ENCODE measurements at places on chromosomes 12 and 14.

DNA sequence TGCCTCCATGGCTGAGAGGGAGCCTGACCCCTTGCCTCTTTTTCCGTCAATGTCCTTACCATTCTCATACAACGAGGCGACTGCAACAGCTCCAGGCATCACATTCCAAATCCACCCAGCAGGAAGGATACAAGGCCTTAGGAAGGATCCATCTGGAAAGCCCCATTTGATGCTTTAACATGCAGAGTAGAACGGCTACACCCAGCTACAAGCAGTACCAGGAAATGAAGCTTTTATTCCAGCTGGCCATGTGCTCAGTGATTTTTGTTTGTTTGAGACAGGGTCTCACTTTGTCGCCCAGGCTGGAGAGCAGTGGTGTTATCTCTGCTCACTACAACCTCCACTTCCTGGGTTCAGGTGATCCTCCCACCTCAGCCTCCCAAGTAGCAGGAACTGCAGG, 124.8 kb downstream of the TMEM132D start:
- no peak for DNase-seq

GRCh38 chr12:122827258-122827657, 8.0 kb upstream of the HIP1R start:
- DNase-seq = no peak

DNA sequence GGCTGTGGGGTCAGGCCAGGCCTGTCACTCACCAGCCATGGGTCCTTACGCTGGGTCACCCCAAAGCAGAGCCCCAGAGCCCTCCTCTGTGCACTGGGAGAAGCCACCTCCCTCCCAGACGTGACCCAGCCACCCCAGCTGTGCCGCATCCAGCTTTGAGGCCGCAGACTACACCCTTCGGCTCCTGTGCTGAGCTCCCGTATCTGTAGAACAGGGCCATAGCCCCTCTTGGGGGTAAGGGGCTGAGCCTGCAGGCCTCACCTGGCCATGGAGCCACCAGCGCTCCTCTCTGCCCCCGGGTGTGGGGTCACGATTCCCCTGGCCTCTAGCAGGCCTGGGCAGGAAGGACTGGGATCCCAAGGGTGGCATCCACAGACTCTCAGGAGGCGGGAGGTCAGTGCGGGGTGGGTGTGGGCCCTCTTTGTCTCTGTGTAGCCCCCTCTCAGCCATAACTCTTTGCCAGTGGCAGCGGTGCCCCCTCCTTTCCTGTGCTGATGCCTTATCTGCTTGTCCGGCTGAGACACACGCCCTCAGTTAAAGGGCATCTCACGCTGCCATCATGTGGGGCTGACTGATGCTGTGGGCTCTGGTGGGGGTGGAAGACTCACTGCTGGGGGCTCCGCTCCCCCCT, 16.3 kb downstream of the ASPG start:
- no peak for DNase-seq

GRCh38 chr14:33315721-33316120, 377.0 kb downstream of the NPAS3 start:
- no peak for DNase-seq

DNA sequence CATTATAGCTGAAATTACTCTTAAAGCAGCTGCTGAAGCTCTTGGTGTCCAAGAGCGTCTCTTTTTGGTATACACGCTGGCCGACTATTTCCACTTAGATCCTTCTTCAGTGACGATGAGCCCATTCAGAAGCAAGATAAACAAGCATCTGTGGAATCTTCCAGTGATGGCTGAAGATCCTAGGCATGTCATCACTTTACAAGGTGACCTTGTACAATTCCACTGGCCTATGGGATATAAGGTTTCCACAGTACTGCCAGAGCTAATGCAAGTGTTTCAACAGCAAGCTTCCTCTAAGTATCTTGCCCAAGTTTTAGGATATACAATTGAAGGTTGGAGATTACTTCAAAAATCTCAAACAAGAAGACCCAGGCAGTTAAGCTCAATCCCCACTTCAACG, 47.0 kb downstream of the INTS13 start:
- DNase-seq = no peak

- DNase-seq = no peak
Measured at GRCh38 chr12:65311260-65311659, 32.8 kb downstream of the MSRB3 start.

DNA sequence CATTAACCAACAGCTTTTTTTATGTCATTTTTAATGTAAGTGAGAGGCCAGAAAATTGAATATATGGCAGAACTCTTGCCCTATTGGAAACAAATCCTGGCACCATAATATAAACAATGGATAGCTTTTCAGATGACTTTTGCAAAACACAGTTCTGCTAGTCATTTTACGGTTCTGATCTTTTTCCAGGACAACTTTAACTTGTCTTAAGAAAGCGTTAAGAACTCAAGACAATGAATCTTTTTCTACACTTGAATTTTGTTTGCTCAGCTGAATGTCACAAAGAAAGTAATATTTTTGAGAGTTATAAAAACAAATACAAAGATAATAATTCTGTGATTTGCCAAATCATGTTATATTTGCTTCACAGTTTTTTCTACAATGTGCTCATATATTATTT, 13.2 kb downstream of the KERA start:
- DNase-seq = no peak

DNA sequence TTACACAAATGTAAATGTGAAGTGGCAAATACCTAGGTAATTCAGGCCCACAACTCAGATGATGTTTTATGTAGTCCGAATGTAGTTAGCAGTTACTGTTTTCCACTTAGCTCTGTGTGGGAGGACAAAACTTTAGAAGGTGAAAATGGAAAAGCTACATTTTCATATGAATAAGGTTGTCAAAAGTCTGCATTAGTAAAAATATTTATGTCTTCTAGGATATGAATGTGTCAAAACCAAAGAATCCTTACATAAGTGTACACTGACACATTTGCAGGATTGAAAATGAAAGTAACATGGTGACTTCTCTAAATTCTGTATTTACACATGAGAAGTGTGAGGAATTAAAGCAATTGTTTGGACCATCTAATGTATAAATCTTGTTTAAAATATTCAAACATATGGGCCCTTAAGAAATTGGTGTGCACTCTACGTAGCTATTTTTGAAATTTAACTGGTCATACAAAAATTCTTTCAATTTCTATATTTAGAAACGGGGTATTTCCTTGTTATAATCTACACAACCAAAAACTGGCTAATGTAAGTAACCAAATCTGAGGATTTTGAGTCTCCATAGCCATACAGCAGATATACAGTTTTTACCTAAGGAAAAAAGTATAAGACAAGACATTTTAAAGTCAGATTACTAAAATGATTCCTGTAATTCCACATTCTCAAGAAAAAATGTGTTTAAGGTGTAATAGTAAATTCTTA, 5.4 kb downstream of the CDKN1B start:
- peak; percentile 24 for DNase-seq

DNA sequence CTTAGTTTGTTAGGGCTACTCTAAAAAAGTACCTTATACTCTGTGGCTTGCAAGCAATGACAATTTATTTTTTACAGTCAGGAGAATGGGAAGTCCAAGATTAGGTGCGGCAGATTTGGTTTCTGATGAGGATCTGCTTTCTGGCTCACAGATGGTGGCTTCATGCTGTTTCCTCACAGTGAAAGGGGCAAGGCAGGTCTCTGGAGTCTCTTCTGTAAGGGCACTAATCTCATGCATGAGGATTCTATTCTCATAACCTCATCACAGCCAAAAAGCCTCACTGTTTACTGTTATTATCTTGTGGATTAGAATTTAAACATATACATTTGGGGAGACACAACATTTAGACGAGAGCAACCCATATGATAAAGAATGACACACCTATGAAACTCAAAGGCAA, 1957.4 kb upstream of the SEL1L start:
- no peak for DNase-seq

- DNase-seq = no peak
Measured at GRCh38 chr12:99732131-99732530, 84.6 kb downstream of the GARIN6 start.

GRCh38 chr14:56149995-56150394, 31.8 kb downstream of the PELI2 start:
- no peak for DNase-seq

DNA sequence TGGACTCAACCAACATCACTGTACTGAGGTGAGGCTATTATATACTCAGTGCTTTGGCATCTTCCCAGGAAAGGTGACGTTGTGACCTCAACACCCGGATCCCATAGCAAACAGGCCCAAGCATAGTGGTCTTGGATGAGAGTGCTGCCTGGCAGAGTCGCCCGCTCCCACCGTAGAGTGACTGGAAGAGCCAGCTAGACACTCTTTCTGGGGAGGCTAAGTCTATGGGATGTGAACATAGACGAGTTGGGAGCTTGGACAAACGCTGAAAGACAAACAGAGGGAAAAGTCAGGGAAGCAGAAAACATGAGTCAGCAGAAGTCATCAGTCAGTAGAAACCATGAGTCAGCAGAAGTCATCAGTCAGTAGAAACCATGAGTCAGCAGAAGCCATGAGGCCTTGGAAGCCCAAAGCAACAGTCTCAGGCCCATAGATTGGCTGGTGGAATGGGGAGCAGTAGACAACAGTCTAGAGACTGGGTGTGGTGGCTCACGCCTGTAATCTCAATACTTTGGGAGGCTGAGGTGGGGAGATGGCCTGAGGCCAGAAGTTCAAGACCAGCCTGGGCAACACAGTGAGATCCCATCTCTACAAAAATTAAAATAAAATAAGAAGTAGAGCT, 66.4 kb upstream of the MAP1LC3B2 start:
- DNase-seq = peak; percentile 78

DNA sequence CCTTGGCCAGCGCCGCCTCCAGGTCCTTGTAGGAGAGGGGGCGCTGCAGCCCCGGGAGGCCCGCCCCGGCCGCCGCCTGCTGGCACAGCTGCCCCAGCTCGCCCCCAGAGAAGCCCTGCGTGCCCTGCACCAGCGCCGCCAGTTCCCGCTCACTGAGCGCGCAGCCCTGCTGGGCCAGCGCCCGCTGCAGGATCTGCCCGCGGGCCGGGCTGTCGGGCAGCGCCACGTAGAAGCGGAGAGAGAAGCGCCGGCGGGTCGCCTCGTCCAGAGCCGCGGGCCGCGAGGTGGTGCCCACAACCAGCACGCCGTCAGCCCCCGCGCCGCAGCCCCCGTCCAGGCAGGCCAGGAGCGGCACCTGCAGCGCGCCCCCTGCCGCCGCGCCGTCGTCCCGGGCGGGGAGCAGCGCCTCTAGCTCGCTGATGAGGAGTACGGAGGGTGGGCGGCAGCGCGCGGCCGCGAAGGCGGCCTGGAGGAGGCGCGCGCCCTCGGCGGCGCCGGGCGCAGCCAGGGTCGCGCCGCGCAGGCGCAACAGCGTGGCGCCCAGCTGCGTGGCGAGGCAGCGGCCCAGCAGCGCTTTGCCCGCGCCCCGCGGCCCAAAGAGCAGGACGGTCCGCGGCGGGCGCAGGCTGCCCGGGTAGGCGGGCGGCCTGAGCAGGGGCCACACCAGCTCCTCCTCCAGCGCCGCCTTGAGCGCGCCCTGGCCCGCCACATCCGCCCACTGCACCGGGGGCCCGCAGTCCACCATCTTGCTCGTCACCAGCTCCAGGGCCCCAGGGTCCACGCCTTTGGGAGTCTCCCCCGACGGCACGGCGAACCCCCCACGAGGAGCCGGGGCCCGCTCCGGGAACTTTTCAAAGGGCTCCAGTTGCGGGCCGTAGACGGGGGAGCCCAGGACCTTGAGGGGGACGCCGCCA, 27.7 kb downstream of the FIGNL2 start:
- peak; percentile 81 for DNase-seq

DNA sequence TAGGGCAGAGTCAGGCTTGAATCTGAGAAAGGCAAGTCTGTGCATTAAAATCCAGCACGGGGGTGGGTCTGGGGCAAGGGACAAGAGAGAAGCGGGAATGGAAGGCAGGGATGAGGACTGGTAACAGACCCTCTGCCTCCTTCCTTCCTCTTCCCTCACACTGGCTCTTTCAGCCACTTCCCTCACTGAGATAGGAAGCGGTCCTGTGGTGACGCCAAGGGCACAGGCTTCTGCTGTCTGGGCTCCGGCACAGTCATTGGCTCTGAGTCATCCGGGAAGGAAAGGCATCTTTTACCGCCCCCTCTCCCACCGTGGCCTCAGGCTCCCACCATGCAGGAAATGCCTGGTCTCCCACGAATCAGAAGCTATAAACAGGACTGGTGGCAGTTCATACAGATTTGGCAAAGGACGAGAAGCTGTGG, 70.2 kb downstream of the ETV6 start:
- DNase-seq = peak; percentile 97

DNA sequence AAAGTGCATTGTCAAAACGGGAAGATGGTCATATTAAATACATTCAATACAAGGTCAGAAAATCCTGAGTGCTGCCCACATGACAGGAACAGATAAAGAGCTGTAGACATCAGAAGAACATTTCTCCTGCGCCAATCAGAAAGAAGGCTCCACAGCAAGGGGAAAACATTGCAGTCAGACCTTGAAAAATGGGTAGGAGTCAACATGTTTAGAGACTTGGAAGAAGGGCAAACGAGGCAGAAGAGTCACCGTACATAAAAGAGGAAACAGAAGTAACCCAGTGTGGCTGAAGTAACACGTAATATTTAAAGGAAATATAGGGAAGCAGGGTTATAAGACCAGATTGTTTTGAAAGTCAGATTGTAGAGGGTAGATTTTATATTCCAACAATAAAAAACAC, 11.9 kb downstream of the SPPL3 start:
- no peak for DNase-seq

DNA sequence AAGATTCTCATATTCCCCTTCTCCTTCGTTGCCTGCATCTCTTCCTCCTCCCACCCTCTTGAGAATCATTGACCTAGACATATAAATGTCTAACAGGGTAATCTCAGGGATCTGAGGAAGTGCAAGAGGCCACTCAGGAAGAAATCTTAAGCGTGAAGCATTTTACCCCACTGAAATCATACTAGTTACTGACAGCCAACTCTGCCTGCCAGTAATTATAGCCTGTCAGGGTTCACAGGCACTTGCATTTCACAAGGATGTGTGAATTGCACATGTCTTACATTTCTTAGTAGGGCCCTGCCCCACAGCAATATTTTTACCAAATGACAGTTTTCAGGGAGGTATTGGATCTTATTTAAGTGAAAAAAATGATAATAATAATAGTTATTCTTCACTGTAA, 127.2 kb downstream of the SLC15A5 start:
- DNase-seq = no peak

DNA sequence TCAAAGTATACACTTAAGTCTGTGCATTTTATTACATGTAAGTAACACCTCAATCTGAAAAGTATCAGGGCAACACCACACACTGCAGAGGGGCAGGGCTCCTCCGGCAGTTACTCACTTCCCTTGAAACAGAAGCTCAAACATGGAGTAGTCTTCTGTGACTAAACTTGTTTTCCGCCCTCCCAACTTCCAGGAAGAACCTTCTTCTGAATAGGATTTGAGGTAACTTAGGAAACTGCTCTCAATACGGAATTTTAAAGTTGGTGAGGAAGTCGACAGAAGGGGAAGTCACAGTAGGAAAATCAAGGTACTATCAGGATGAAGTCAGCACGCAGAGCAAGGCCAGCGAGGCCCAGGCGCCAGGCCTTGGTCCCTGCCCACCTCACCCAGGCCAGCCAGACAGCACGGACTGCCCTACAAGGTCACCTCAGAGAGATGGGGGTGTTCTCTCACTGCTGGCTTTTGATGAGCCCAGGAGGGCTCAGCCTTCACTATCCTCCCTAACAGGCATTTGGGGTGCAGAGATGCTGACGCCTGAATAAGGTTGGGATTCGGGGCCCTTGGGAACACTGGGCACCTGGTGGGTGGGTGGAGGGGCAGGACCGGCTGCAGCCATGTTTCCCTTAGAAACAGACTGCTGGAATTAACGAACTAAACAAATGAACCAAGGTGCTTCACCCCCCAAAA, 5.8 kb downstream of the ANKRD9 start:
- DNase-seq = no peak

All from fibroblast of skin of abdomen (primary cell).